ENCODE measurements at places on chromosomes 7 and 10. TPM values are rescaled to one million over a fixed set of nuclear protein-coding genes. Genes with fewer than 3 reads are reported as not detected.

DNA sequence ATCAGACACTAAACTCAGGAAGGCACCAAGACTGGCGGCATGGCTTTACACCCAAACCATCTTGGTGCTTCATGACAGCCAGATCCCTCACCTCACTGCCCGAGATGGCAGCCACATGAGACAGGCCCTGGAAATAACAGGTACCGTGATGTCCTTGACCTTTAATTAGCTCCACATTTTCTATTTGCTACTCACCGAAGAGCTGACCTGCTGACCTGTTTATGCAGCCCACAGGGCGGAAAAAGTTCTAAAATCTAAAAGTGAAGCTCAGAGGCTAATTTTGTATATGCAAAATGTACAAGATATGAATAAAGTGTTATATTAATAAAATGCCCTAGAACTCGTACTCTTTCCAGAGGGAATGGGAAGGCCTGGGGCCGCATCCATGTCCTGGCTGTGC is 51.6 kb upstream of the RASGEF1A start:
- no peaks in the 10 kb centered on the region for H3K36me3 ChIP-seq
- no peak overlapping the region for H3K4me3 ChIP-seq
- no peaks in the 10 kb centered on the region for H3K27me3 ChIP-seq
- no peak overlapping the region for H3K27ac ChIP-seq
- no peak for DNase-seq

- no peak overlapping the region for H3K27ac ChIP-seq
- H3K36me3 ChIP-seq: no peaks in the 10 kb centered on the region
- no peak for DNase-seq
- H3K4me1 ChIP-seq: no peaks in the 10 kb centered on the region
- no peaks in the 10 kb centered on the region for H3K27me3 ChIP-seq
Observed at GRCh38 chr7:116706668-116707126, 34.7 kb downstream of the MET start.

DNA sequence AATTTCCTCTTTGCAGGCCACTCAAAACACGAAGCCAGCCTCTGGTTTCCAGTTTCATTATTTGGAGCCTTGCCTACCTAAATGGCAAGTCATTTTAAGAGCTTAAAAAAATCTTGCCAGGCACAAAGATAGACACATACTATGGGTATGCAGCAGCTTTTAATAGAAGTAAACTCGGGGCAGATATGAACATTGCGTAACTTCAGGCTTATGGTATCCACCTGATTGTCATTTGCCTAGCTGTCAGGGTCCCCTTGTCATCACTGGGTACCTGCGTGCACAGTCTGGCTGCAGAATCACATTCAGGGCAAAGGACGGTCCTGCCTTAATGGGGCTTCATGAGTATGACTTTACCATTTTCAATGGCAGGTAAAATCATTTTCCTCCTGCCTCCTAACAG is 466.1 kb upstream of the NRP1 start:
- no peaks in the 10 kb centered on the region for H3K36me3 ChIP-seq
- peaks cover 19% of the 10 kb centered on the region for H3K4me1 ChIP-seq
- DNase-seq: no peak
- no peak overlapping the region for H3K27ac ChIP-seq

TMEM176A gene
- polyA plus RNA-seq: 92.7 TPM

Measured in ovary (tissue), 10 donors.